ENCODE measurements at places on chromosomes 2 and 18.

DNA sequence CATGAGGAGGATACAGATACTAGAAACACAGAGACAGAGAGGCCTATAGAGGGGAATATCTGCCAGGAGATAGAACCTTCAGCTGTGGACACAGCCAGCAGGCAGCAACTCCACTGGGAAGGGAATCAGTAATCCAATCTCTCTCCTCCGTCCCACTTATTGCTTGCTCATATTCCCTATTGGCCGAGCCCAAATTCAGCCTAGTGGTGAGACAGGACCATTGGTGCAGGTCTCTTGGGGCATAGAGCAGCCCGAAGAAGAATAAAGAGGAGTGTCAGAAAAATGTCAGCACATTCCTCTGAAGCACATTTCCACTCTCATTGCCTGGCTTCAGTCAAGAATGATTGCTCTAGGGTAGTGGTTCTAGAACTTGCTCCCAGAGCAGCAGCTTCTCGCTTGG lies 1091.5 kb upstream of the GYPC start:
- no peak for DNase-seq

DNA sequence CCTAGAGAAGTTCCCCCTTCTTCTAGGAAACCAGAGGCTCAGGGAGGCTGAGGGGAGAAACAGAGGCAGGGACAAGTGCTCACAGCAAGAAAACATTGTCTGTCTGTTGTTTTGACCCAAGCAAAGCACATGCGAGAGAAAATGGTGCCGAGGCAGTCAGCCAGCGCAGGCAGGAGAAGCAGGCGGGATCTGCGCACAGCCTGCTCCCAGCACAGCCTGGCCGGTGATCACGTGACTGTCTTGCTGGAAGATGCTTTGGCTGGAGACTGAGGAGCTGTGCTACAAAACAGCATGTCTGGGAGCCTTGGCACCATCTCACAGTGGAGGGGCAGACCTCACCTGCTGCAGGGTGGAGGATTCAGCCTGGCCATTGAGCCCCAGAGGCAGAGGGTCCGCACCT lies 93.7 kb upstream of the MYCN start:
- DNase-seq: no peak

DNA sequence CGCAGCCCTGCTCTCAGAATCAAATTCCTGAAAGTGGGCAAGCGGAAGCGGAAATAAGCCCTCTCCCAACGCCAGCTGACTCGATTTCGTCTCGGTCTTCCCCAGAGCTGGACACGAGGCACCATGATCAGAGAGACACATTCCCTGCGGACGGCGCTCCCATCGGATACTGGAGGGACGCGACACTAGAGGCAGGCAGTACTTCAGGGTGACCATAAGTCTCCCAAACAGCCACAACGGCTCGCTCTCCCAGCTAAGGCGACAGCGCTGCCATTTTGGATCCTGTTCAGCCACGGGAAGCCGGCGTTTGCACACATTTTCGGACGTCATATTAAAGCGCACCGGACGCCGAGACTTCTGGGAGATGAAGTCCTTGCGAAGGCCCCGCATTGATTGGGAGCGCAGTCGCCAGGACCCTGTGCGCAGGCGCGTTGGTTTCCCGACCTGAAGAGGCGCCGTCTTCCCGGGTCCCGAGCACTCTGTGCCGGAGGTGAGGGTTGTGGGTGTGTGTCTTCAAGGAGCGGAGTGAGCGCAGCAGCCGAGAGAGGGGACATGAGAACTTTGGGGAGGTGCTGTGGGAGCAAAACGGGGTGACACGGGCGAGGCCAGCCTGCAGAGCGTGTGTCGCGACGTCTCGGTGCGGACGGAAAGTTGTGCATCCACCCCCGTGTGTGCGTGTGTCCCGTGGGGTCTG lies at the start of gene ZNF2:
ZNF2 (plus strand) TSS at position 439 of the 694 bp plus-strand sequence. CDS start 10,418 bp downstream, outside the sequence.
- DNase-seq: peak; percentile 99

DNA sequence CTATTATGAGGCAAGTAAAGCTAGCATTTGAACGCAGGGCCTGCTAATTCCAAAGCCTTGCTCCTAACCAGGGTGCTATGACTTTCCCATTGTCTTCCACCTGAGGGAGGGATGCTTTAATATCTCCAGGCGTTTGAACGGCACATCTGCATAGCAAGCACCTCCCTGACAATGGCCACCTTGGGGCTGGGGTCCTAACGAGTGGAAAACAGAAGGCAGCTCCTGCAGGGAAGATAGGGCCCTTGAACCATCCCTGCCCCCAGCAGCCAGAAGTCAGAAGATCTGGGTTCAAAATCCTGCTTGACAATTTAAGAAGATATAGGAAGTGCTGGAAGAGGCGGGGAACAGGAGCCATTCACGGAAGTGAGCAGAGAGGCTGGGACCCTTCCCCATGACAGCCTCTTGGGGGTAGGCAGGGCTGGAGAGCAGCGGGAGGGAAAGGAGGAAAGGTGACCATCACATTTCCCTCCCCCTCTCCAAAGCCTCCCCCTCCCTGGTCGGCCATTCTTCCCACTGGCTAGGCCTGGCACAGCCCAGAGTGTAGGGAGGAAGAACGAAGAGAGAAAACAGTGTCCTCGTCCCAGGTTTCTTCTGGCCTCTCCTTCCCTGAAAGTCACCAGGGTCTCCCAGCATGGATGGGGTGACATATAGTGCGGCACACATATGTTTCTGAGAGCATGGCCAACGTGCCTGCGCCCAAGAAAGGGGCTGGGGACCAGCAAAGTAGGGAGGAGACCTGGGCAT lies 73.5 kb downstream of the EMX1 start:
- DNase-seq: no peak

DNA sequence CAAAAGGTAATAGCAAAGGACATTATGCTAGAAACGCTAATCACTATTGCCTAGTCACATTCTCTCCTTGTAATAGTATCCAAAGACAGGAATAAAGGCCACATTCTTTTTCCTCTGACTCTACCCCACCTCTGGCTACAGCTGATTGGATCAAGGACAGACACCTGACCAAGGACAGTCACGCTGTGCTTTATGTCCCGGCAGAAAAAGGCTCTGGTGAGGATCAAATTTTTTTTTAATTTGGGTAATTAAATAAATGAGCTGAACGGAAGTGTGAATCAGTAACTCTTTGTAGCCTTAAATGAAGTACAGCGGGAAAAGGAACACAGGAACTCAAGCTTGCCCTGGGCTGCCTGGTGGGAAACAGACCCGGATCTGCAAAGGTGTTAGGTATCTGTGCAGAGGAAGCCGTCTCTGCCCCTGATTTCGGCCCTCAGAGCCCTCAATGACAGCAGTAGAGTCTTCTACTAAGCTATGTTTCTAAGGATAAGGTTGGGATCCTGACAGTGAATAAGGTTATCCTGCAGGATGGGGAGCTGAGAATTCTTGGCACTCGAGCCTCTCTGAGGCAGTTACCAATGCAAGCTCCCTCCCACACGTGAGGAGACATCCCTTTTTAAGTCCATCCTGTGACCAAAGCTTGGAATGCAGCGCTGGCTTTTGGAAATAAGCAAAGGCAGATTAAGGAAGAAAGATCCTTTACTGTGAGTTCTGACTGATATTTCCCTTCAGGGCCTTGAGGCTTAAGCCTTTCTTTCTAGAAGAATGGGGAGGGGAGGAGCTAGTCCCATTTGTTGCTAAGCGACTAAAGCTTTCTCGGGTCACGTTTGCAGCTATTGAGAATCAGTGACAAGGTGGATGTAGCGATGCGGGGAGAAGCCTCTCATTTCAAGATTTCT lies 37.8 kb upstream of the IKZF2 start:
- DNase-seq: no peak

DNA sequence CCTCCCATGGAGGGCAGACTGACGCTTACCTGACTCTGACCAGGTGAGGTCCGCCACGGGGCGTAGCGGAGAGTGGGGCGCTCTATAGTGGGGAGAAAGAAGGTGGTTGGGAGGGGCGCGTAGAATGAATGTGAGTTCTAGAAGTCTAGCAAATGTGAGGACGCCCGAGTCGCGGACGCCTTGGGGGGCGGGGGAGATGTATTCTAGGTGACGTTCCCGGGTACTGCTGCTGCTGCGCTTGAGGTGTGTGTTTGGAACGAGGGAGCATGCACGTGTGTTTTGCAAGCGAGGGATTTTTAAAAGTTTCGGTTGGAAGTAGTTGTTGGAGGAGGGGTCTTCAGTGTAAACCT lies 758 bp downstream of the RIF1 start:
- no peak for DNase-seq

DNA sequence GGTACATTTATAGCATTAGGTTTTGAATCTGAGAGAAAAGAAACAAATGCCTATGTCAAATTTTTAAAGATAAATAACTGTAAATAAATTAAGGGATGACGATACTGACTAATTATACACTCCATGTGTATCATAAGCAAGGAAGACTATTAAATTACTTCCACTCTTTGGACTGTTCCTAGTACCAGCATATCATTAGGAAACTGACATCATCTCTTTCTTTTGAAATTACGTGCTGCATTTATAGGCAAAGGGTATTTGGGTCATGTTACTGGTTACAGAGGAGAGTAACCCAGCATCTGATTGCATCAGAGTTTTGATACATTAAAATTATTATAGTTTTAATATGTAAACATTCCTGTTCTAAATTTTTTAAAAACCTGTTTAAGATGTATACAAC lies 309.7 kb downstream of the XIRP2 start:
- DNase-seq: no peak

DNA sequence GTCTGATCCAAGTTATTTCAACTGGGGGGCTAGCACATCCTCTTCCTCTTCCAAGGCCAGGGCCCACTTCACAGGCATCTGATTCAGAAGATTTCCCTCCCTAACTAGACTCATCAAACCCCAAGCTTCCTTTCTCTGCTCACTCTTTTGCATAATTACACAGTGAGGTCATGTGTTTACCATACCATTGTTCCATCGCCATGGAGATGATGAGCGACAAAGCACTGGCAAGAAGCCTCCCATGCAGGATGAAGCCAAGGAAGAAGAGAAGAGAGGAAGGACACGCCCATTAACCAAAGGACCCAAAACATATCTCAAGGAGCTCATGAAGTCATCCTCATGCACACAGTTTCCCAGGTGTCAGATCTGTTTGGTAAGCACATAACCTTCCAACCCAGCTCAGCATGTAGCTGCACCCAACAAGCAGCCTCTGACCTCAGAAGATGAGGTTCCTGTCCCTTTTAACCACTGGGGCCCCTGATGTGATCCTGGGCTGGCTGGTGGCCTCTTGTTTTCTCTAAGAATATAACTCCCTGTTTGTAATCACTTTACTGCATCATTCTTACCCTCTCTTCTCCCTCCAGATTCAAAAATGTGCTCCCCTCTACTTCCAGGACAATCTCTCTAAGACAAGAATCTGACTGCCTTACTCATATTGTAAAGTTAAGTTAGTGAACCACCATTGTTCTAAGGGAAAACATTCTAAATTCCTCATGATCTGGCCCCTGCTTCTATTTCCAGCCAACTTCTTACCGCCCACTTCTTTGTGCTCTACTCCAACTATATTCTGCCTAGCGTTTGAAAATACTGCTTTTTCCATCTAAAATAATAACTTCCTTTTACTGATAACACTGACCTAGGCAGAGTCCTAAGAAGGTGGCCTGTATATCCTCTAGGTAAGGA lies 190.1 kb downstream of the TTC32 start:
- no peak for DNase-seq

DNA sequence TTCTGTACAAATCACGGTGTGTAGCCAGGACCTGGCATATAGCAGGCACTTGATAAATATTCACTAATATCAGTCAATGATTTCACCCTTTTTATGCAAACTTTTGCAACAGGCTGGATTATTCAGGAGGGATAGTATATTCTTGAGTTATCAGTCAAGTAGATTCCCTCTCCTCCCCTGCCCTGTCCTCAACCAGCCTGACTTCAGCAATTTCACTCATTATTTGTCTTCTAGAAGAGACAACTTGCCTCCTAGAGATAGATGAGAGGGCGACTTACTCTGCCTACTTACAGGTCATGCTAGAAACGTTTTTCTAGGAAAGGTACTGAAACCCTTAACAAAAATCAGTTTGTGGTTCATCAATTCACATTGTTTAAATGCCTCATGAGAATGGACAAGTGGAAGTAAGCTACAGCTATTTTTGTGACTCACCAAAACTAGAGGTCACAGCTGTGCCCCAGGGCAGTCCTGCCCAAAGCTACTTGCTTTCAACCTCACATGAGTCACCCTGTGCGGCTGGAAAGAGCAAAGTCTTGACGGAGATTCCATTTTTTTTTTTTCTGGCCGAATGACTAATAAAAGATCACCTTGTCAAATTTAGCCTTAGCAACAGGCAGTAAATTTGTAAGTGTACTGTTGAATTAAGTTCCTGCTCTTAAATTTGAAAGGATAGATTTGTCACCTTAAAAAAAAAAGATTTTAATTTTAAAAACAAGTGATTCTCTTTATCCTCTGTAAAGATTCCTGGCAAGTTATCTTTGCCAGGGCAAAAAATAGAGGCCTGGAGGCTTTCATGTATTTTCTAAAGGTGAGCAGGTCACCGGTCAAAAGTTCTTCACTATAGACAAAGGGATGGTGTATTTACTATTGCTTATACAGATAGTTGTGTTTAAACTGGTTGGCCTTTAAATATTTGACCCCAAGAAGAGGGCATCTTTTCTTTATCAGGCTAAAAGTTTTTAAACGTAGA lies 109.0 kb upstream of the SLC35G4 start:
- no peak for DNase-seq

DNA sequence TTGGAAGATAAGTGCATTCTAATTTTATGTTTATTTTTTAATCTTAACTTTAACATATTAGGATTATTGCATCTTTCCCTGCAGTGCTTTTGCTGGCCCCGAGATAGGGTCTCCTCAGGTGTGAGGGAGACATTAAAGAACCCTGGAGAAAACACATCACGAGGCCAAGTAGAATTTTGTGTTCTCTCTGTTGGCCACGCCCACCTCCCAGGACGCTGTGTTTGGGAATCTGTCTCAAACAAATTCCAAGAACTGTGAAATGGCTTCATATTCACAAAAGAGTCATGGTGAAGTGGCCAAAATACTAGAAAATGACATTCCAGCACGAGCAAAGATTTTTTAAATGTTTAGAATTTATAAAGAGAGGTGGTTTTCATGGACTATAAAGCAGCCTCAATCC lies 27.3 kb downstream of the RNF144A start:
- DNase-seq: no peak

DNA sequence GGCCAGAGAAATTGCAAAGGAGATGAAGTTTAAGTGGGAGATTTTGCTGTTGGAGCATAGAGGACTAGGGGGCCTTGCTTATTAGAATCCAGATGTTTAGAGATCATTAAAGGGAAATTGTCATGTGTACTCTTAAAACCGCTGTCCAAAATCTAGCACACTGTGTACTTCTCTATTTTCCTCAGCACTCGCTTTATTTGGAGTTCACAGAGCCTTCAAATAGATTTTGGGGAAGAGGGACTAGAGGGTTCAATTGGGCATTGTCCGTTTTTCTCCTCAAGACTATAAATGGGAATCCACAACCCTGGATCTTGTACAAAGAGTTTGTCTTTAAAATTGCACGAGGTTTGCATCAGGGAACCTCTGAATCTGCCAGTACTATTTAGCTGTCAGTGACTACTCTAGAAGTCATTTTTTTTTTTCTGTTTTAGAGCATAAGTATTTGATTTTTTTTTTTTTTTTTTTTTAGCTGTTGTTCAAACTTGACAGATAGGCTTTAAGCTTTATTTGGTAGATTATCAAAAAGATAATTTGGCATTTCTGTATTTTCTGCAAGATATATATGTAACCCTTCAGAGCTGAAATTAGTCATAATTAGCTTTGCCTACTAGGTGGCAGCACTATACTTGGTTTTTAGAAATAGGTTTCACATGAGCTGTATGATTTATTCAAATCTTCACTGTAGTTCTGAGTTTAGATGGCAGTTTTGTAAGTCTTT lies 14.2 kb downstream of the PMS1 start:
- peak; percentile 44 for DNase-seq

GRCh38 chr2:222319586-222320435 lies 21.0 kb upstream of the PAX3 start:
- peak; percentile 34 for DNase-seq

GRCh38 chr2:132766573-132766972 lies 96.6 kb upstream of the LYPD1 start:
- DNase-seq: no peak

- no peak for DNase-seq
Observed at GRCh38 chr18:32717126-32717525, 55.7 kb downstream of the KLHL14 start.
